Heart left ventricle (tissue), 16 donors: ENCODE measurements at places on chromosomes 12 and 14.

DNA sequence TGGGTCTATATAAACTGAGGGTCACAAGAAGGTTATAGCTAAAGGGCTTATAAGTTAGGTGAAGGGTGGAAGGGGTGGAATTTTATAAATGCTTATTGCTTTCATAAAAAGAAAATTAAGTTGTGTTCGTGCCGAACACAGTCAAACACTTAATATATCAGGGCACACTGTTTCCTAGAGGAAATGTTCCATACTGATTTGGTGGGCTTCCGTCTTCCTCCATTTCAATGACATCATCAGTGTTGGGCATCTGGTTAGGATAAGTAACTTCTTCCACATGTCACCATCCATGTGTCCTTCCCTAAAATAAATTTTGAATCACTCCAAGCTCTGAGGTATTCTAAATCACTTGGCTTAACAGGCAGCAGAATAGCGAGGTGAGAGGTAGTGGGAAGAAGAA, 466.4 kb downstream of the MED13L start:
- no peak for DNase-seq

DNA sequence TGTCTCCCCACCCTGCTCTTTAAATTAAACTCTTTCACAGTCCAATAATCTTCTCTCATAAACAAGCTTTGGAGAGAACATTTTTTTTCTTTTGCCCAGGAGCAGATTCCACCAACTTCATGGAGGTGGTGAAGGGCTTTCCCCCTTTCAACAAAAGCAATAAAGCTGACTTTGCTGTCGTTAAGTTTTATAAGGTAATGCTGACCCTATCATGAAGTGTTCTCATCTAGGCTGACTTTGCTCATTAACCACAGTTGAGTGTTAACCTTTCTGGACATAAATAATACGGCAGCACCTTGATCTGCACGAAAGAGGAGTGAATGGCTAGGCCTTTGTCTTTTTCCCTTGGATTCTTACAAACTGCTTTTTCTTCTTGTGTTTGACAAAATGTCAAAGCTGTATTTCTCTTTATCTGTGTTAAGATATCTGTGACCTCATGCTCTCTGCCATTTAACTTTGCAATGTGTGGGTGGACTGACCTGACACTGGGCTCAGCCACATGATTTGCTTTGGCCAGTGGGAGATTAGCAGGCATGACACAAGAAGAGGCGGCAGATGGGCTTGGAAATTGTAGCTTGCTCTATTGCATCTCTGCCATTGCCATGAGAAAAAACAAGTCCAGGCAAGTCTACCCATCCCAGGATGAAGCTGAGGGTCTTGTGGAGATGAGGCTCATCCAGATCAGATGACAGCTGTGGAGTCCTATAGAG, 470.9 kb upstream of the CCDC196 start:
- no peak for DNase-seq

- no peak for DNase-seq
Measured at GRCh38 chr12:31849090-31849687, 110.0 kb upstream of the RESF1 start.

- no peak for DNase-seq
Measured at GRCh38 chr12:12107678-12108077, 36.9 kb downstream of the BCL2L14 start.

DNA sequence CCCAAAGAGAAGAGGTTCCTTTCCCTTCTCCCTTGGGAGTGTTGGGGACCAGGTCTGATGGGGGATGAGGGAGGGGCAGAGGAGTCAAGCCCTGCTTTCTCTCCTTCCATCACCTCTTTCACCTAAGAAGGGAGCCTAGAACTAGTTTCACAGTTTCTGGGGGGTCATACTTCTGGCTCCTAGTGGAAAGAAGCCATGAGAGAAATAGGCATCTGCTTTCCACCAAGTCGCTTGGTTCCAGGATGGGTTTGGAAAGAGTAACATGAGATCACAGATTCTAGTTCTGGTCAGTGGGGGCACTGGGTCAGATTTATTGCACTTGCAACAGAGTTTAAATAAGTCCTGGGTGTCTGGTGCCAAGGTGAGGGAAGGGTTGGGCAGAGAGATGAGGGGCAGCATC, 10.5 kb upstream of the ZNF385A start:
- DNase-seq: no peak

- no peak for DNase-seq
Measured at GRCh38 chr14:58872061-58872460, 234.3 kb downstream of the DACT1 start.

GRCh38 chr12:98421316-98421715, 94.1 kb upstream of the TMPO start:
- DNase-seq: no peak

DNA sequence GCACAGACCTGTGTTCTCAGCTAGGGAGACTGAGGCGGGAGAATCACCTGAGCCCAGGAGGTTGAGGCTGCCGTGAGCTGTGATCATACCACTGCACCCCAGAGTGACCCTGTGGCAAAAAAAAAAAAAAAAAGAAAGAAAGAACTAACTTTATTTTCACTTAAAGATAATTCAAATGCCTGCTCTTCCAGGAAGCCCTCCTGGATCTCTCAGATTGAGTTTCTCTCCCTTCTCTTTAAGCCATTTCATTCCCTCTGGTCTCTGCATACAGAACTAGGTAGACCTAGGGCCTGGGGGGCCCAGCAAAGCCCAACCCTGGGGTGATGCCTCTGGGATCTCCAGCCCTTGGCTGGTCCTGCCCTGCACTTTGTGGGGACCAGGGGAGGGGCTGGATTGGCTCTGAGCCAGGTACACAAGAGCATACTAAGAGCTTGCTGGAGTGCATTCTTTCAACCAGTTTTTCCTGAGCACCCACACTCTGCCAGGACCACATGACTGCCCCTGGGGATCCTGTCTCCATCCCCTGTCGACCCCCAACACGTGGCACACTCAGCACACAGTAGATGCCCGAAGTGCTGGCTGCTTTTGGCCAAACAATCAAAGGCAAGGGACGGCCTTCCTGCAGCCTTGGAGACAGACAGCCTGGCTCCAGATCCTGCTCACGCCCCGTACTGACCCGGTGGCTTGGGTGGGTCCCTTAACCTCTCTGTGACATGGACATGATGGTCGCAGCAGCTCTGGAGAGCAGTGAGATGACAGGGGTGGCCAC, 52.7 kb downstream of the CYP46A1 start:
- peak; percentile 68 for DNase-seq
